ENCODE measurements at places on chromosomes 4 and X.

DNA sequence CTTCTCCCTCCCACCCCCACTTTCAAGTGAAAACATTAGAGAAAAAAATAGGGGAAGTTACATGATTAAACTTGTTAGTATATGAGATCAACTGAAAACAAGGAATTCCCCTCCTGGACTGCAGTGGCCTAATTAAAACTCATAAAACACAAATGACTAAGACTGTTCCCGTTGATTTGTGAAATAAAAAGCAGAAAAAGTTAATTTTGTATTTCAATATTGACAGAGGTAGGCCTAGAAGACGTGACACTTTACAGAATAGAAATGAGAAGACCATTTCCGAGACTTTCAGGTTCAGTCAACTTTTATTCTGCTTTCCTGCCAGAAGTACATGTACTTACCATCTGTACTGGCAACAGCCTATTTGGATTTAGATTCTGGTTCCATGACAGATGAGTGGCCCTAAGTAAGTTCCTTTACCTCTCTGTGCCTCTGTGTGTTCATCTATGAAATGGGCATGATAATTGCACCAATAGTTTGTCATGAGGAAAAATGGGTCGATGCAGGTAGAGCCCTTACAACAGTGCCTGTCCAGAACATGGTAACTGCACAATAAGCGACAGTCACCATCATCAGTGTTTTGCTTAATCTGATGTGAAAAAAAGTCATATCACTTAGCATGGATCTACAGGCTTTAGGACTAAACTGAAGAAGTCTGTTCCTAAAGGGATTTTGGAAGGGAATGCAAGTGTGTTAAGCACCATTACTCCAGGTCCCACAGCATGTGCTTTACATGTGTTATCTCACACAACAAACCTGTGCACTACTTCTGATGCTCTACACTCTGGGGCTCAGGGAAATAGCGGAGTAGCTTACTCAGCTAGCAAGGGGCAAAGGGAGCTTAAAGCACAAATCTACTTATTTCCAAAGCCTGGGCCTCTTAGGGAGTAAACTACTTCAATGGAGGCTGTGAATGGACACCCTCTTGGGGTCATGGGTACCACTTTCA is 562.3 kb upstream of the DIPK2B start:
- DNase-seq, result peak; percentile 59

- no peak for DNase-seq
Measured at GRCh38 chr4:4805887-4806286, 53.6 kb upstream of the MSX1 start.

DNA sequence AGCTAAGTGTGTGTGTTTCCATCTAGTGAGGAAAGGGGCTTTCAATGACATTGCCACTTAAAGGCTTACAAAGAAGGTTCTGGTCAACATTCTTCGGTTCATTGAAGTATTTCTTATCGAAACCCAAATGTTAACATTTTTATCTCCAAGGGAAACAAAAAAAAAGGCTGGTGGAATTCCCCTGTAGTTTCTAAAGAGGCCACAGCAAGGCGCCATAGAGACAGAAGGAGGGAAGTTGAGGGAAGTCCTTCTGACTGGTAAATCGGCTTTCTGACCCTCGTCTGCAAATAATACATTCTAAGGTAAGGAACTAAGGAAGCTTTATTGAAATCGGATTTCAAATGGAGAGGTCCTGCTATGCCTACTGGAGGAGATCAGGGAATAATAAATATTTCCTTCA is 1.7 kb upstream of the ZFP42 start:
- DNase-seq, result no peak

DNA sequence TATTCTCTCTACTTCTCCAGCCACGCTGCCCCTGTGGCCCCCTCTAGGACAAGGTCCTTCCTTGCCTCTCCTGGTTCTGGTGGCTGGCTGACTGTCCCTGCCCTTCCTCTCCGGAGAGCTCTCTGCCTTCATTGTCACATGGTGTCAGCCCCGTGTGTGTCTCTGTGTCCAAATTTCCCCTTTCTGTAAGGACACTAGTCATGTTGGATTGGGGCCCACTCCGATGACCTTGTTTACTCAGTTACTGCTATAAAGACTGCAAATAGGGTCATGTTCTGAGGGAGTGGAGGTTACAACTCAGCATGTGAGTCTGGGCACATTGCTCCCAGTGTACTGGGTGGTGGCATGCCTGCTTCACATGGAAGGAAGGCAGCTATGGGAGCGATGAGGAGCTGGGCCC is 129.5 kb upstream of the PSAPL1 start:
- DNase-seq, result no peak

- no peak for DNase-seq
Measured at GRCh38 chrX:17601441-17602200, 135.7 kb upstream of the SCML1 start.

- DNase-seq, result no peak
Measured at GRCh38 chr4:81031796-81032551, 1.5 kb downstream of the BMP3 start.

Data from CD4-positive, alpha-beta T cell treated with Interleukin-4 for 1 hour (primary cell).